ENCODE measurements at places on chromosomes 6 and 20.

GRCh38 chr6:100467129-100468015 lies 2.7 kb upstream of the SIM1 start:
- DNase-seq: no peak

GRCh38 chr6:42374018-42374669 lies 77.6 kb downstream of the TRERF1 start:
- no peak for DNase-seq

GRCh38 chr6:18498408-18498807 lies 111.3 kb downstream of the RNF144B start:
- no peak for DNase-seq

- DNase-seq: no peak
Observed at GRCh38 chr6:25927756-25928216, 2.7 kb downstream of the SLC17A2 start.

- DNase-seq: no peak
Observed at GRCh38 chr20:59670786-59671492, 66.6 kb downstream of the PHACTR3 start.

DNA sequence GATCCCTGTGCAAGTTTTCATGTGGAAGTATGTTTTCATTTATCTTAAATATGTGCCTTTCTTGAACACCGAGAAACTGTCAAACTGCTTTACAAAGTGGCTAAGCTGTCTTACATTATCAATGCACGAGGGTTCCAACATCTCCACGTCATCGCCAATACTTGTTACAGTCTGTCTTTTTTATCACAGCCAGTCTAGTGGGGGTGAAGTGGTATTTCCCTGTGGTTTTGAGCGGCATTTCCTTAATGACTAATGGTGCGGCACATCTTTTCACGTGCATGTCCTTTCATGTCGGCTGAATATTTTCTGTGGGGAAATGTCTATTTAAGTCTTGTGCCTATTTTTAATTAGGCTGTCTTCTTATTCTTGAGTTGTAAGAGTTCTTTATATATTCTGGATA lies 280.4 kb downstream of the FOXC1 start:
- no peak for DNase-seq

DNA sequence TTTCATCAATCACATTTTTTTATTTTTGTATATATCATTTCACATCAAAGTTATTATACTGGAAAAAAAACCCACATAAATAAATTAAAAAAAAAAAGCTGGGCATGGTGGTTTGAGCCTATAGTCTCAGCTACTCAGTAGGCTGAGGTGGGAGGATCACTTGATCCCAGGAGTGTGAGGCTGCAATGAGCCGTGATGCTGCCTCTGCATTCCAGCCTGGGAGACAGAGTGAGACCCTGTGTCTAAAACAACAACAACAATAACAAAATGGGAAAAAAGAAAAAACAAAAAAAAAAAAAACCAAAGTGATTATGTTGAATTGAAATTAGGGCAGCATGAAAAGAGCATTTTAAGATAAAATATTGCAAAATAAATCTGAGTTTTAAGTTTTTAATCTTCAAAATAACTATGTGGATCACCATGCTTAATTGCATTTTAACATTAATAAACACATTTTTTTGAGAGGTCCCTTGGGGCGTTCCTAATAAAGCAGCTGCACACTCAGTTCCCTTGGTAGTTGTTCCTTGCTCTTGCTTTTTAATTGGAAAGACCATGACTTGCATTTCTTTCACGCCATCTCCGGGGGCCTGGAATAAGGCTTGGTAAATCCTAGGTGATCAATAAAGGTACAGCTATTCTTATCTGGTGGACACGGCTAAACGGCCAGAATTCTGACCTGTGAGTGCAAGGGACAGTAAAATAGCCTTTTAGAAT lies 15.1 kb downstream of the NOX3 start:
- DNase-seq: no peak

DNA sequence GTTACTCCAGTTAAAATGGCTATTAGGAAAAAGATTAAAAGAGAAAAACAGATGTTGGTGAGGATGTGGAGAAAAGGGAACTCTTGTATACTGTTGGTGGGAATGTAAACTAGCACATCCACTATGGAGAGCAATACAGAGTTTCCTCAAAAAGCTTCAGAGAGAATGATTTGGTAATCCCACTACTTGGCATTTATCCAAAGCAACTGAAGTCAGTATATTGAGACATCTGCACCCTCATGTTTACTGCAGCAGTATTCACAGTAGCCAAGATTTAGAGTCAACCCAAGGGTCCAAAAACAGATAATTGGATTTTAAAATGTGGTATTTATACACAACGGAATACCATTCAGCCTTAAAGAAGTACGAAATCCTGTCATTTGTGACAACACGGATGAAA lies 469.5 kb downstream of the QKI start:
- DNase-seq: no peak

DNA sequence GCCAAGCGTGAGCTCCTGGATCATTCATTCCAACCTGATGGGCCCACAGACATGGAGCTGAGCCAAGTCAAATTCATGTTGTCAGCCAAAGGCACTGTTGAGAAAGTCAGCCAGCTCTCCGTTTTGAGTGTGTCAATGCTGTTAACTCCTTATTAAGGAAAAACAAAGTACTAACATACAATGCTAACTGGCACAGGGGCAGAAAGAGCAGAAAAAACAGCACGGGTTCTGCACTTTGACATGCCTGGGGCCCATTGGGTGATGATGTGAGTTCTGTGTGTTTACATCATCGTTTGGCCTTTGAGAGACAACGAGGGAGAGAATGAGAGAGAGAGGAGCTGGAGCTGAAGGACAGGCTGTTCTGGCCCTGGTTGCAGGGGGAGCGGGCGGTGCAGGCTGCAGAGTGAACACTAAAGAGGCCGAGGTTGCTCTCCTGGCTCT lies 85.9 kb downstream of the SMOC2 start:
- no peak for DNase-seq

DNA sequence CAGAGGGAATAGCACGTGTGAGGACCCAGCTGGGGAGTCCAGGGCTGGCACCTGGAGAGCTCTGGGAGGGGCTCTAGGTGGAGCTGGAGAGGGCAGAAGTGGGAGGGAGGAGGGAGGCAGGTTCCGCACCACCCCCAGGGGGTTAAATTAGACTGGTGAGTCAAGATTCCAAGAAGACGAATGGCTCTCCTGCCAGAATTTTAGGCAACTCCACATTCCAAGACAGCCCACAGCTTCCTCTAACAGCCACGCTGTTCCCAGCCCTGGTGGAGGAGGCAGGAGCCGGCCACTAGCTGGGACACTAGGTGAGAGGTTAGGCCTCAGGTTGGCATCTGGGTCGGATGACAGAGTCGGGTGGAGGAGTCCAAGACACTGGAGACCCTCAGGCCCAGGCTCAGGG lies 60.2 kb downstream of the TFAP2C start:
- no peak for DNase-seq

GRCh38 chr6:108764580-108764950 lies 83.7 kb upstream of the ARMC2 start:
- DNase-seq: no peak

- no peak for DNase-seq
Observed at GRCh38 chr6:158706369-158706982, 56.6 kb downstream of the SYTL3 start.

DNA sequence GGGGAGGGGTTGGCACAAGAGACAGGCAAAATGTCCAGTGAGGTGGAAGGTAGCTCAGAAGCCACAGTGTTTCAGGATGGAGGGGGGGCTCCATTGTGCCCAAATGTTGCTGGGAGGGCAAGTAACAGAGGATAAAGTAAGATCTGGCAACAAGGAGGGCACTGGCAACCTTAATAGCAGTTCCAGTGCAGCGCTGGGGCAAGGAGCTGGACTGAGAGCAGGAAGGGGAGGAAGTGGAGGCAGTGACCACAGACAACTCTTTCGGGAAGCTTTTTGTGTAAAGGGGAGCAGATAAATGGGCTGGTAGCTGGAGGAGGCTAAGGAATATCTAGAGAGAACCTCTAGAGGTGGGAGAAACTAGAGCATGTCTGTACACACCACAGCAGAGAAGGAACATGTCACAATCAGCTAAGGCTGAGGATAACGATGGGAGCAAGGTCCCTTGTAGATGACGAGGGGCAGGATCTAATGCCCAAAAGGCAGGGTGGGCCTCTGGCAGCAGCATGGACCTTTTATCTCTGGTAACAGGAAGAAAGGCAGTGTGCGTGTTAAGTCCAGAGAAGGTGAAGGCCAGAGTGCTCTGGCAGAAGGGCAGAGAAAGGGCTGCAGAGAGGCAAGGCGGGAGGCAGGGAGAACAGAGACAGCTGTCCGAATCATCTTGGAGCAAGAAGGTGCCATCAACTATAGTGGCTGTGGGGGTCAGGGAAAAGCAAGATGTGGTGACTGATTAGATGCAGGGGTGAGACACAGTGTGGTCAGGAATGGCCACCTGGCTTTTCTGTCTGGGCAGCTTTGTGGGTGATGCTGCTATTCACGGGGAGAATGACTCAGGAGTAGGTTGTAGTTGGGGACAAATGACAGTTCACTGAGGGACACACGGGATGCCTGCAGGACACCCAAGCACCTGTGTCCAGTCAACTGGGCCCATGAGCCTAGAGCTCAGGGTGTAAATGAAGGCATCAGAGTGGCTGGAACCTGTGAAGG lies 17.4 kb downstream of the TMEM242 start:
- no peak for DNase-seq

GRCh38 chr6:20893412-20893811 lies 359.2 kb downstream of the CDKAL1 start:
- DNase-seq: no peak

DNA sequence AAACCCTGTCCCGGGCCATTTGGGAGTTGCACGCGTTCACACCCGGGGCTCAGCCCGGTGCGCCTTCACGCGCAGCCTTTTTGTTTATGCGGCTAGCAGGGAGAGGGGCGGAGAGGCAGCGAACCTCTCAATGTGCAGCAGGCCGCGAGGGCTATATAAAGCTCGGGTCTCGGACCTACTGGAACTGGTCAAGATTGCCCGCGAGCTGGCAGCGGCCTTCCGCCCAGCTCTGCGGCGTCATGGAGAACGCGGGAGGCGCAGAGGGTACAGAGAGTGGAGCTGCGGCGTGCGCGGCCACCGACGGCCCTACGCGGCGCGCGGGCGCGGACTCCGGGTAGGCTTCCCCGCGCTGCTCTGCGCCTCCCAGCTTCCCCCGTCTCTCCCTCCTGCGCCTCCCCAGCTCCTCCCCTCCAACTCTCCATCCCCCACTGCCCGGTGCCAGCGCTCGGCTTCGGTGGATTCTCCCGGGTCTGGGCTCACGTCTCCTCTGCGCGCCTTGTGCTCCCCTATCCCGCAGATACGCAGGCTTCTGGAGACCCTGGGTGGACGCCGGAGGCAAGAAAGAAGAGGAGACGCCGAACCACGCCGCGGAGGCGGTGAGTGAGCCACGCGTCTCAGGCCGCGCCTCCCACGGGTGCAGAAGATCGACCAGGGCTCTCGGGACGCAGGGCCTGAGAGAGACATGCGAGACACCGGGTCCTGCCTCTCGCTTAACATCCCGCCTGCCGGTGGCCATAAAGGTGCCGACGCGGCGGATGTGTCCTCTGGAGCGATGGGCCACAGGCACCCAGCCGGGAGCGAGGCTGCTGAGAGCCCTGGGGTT lies at the start of gene RIPPLY2:
RIPPLY2 (plus strand) TSS at position 183 of the 823 bp plus-strand sequence; CDS start at position 240, 57 bp downstream.
- no peak for DNase-seq

- no peak for DNase-seq
Observed at GRCh38 chr6:169960003-169960344, 208.6 kb downstream of the ERMARD start.

DNA sequence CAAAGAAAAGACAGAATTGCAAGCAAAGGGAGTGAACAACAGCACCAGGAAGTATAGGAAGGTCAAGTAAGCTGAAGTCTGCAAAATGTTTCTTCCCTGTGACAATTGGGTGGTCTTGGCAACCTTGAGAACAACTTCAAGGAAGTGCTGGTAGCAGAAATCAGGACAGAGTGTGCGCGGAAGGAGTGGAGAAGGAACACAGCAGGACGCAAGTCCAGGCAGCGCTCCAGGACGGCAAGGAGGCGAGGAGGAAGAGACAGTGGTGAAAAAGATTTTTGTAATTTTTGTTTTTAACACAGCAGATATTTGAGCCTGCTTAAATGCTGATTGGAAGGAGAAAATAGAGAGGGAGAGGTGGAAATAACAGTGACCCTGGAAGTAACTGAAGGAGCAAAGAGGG lies 141.7 kb downstream of the F13A1 start:
- no peak for DNase-seq

DNA sequence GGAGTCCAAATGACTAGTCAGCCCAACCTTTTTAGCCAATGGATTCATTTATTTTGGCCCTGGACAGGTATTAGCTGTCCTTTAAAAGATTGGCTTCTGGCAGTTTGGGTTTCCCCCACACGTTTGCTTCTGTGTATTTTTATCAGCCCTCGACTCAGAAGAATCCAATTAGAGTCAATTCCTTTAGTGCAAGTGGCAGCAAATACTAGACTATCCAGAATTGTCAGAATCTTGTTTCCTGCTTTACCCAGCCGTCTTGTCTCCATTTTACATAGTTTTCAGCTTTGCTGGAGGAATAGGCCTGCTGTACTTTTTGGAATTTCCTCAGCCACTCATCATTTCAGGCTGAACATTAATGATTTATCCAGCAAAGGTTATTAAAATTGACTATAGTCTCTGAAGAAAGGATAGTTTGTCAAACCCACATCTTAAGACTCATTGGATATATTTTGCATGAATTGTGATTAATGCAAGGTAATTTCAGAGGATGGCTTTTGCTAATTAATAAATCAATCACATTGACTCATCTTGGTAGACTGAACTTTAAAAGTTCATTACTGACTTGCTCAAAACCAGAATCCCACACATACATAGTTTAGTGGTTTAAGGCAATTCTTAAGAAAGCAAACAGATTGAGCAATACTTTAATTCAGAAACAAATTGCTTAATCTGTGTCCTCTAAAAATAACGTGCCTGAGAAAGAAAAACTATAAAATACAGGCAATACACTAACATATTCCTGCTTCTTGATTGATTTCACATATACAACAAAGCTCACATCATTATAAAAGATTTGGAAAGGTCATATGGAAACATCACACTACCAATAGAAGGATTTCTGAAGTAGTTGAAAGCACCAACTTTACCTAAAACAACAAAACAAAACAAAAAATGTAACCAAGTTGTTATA lies 62.9 kb upstream of the ZNF217 start:
- no peak for DNase-seq

- DNase-seq: no peak
Observed at GRCh38 chr20:48246061-48246790, 460.9 kb upstream of the SULF2 start.

GRCh38 chr20:62959998-62960436 lies 7.5 kb downstream of the SLC17A9 start:
- DNase-seq: no peak

DNA sequence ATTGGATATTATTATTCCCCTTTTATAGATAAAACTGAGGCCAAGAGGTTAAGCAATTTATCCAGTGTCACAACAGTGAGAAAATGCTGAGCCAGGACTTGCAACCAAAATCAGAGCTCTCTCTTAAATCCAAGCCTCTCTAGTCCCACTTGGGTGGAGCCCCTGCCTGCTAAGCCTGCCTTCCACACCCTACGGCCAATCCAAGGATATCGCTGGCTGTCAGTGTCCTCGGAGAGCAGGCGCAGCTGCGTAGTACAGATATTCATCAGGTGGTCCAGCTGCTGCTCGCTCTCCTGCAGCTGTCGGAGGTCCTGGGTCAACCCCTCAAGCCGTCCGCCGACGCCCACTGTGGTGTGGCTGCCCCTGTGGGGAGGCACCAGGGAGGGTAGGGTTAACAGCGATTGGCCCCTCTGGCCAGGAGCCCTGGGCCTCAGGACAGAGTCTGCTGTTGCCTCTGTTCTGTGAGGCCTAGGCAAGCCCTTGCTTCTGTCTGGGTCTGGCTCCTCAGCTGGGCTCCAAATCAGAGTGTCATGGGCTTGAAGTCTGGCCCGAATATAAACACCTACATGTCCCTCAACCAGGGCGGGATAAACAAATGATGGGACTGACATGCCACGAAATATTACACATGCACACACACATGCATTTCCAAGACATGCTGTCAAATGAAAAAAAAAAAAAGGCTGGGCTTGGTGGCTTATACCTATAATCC lies 3.9 kb upstream of the NECAB3 start:
- DNase-seq: no peak

Data from activated T-cell treated with anti-CD3 and anti-CD28 coated beads for 48 hours (primary cell).